ENCODE measurements at places on chromosomes 2 and 18.

GRCh38 chr2:36296798-36297197, 58.8 kb upstream of the CRIM1 start:
- no peak for DNase-seq

- DNase-seq: no peak
Measured at GRCh38 chr2:3114406-3115185, 263.0 kb downstream of the EIPR1 start.

DNA sequence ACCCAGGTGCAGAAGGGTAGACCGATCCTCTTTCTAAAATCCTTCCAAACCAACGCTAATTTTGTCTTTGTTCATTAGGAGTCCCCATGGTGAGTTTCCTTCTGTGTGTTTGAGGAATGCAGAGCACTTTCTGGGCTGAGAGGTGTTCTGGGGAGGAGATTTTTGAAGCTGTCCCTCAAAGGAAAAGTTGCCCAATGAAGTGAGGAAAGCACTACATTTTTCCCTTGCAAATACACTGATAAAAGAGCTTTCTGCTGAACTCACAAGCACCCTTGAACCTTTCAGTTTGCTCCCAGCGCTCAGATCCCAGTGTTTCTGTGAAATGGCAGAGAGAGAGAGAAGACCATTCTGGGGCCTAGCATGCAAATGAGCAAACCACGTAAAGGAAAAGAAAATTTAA, 299.6 kb upstream of the FANCL start:
- DNase-seq: peak; percentile 83

DNA sequence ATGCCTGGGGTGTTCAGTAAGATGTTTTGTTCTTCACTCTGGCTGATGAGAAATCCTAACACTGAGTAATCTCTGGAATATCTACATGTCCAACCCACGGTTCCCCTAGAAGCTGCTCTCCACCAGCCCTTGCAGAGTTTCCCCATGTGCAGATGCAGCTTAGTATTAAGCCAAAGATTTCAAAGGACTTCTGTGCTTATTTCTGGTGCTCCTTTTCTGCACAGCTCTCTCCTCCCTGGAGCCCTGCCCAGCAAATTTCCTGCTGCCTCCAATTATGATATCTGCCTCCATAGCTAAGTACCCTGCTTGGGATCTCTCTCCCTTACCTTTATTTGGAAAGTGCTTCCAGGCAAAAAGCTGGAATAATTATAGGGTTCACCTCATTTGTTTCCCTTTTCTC, 949.3 kb downstream of the BCL11A start:
- no peak for DNase-seq

DNA sequence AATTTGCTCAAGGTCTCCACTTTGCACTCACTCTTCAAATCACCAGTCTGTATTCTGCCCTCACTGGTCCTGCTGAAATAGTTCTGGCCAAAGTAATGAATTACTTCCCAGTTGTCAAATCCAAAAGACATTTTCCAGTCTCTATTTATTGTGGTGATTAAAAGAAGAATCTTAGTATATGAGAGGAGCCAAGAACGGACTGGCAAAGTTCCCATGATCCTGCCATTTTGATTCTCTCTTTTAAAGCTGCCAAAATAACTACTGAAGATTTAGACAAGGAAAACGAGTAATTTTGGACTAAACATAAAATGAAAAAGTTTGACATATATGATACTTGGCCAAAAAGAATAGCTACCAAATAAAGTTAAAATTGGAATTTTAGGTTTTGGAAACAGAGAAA, 12.0 kb downstream of the THSD7B start:
- no peak for DNase-seq
